ENCODE measurements at places on chromosomes 7 and 10.
A peak's percentile ranks its signal among the peaks of the same experiment; 100 is the strongest.

DNA sequence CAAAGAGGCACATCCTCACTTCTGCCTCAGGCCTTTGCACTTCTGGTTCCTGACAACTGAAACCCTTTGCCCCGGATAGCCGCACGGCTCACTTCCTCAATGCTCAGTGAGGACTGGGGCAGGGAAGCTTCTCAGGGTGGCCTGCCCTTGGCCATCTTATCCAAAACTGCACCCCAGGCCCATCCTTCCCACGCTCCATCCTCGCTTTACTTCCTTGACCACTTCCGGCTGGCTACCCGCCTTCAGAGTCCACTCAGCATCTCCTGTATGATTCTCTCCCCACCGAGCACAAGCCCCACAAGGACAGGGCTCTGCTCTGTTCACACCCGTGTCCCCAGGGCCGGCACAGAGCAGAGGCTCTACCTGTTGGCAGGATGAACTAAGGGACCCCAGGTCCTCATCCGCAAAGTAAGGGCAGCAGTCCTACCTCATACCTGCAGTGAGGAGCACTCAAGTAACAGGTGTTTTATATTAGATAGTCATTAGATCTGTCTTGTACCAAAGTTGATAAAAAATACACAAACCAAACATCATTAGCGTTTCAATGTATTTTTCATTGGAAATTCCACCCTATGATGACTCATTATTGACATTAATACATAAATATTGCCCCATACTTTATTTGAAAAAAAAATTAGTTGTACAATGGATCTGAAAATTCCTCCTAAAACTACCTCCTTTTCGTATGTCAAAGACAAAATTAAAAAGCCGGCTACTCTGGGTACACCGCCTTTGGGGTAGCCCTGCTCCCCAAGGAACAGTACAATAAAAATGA lies 35.0 kb downstream of the GNA12 start:
- DNase-seq = no peak

GRCh38 chr7:131076032-131076431 lies 251.6 kb upstream of the MKLN1 start:
- DNase-seq = no peak

- DNase-seq = no peak
These were observed 21.3 kb upstream of the ZNF467 start for GRCh38 chr7:149794661-149795060.

GRCh38 chr7:132249256-132249971 lies 326.9 kb downstream of the PLXNA4 start:
- DNase-seq = peak; percentile 43

DNA sequence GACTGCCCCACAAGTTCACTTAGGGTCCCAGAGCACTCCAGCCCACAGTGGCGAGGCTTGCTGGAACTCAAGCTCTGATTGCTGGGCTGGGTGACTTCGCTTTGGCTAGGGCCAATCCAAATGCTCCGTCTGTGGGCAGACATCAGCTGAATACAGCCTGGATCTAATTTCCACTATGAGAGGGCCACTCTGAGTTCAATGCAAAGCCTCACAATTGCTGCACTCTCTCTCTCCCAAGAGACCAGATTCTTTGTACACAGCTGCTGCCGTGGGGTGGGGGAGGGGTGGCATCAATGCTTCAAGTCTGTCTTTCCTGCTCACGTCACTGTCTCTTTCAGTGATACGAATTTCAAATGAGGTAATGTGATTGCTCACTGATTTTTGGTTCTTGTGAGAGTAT lies 47.3 kb upstream of the BPGM start:
- DNase-seq = no peak

- no peak for DNase-seq
These were observed 31.2 kb upstream of the FFAR4 start for GRCh38 chr10:93535293-93535692.

DNA sequence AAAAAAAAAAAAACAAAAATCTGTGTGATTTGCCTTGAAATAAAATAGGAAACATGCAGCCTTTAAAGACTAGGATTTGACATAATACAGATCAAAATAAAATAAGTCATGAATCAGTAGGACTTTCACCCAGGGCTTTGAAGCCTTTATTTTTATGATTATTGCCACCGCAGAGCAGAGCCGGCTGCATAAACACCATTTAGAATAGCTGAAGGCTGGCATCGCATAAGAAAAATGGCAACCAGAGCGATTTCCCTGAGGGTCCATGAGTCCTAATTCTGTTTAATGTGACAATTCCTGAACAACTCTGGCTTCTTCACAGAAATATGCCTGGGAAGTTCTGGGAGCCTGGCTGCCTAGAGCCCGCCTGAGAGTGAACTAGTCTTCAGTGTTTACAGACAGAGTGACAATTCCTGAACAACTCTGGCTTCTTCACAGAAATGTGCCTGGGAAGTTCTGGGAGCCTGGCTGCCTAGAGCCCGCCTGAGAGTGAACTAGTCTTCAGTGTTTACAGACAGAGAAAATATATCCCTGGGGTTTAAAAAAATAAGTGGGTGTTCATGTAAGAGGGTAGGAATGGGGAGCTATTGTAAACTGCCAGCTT lies 112.0 kb downstream of the EEPD1 start:
- DNase-seq = no peak
